ENCODE measurements at places on chromosomes 11 and 22.

DNA sequence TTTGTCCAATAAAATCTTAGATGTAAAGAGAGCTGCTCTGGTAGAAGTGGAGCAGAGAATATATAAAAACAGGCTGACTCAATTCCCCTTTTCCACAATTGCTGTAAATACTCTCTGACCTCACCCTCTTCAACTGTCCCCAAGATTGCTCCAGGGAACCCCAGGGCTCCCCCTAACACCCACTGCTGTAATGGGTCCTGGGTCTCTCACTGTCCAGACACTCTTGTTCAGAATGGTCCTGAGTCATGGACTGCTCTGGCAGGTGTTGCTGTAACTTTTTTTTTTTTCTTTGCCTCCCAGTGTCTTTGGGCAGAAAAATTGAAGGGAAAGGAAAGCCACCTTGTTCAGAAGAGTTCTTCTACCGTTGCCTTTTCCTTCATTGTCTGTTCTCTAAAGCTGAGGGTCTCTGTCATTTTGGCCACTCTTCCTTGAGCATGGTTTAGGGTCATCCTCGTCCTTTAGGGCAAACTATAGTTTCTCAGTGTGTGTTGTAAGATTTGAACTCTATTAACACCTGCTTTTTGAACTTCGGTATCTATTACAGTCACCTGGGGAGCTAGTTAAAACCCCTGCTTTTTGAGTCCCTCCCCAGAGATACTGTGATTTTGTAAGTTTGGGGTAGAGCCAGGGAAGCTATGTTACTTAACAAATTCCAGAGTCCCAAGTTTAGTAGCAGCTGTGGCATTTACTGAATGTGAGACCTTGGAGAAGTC lies 209.5 kb downstream of the NAV2 start:
- DNase-seq = no peak

- DNase-seq = no peak
Observed at GRCh38 chr11:117075186-117075585, 23.0 kb downstream of the SIK3 start.

GRCh38 chr11:61477126-61477525 lies 31.4 kb upstream of the LRRC10B start:
- DNase-seq = no peak

DNA sequence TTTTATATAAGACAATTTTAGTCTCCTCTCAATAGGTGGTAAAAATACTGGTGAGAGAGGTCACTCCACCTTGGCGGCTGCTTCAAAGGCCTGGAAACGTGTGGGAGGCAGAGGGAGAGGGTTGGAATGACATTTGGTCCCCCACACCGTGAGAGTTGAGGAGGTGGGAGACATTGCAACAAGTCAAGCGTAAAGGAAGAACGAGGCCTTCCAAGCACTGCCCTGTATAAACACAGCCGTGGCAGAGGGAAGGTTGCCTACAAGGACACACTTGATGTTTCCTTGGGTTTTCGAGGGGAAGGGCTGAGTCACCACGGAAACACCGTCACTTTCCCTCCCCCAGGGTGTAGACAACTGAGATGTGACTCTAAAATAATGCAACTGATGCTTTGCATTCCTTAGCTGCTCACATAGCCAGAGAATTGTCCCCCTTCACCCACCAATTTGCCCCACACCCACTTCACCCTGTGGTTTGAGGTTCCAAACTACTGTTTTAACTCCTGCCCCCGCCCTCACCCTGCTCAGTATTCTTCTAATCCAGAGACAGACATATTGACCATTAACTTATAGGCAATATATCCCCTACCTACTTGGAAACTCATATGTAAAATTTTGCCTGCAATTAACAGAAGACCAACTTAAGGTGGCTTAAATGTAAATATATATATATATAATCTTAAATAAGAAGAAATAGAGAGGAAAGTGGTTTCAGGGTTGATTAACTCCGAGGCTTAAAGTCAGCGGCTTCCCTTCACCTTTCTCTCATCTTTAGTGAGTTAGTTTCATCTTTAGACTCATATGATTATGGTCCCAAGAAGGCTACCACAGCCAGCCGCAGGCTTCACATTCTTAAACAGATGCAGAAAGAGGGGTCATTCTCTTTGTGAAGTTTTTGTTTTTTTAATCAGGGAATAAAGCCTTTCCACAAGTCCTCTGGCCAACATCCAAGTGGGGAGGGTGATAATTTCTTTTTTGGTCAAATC lies 54.1 kb upstream of the BDNF start:
- no peak for DNase-seq

GRCh38 chr11:66126808-66127555 lies 56.9 kb downstream of the PACS1 start:
- peak; percentile 11 for DNase-seq

- DNase-seq = no peak
Observed at GRCh38 chr11:68792400-68792966, 41.2 kb upstream of the TESMIN start.

DNA sequence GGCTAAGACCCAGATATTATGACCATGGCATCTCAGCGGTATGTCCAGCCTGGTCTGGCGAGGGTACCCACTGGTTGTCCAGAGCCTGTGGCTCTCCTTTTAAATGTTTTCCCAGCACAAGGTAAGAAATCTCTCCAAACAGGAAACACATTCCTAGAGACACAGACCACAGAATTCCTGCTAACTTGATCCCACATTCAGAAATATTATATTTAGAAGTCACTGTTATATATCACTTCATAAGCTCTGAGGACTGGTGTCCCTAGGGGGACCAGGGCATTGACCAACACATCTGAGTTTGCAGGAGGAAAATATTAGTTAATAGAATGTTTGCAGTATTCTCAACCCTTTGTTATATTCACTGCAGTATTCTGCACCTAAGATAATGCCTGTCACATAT lies 23.1 kb downstream of the TMPRSS13 start:
- DNase-seq = no peak

- no peak for DNase-seq
Observed at GRCh38 chr11:927871-928270, 2.2 kb downstream of the AP2A2 start.

DNA sequence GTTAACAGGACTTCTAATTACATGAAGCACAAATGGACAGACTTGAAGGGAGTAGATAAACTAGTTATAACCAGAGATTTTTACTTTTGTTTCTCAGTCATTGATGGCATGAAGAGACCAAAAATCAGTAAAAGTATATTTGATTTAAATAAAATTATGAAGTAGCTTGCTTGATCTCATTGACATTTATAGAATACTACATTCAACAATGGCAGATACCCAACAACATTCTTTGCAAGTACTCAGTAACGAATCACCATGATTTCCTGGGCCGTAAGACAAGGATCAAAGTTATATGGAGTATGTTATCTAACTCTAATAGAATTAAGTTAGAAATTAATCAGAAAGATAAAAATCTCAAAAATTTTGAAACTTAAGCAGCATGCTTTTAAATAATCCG lies 317.6 kb downstream of the TBC1D22A start:
- no peak for DNase-seq

DNA sequence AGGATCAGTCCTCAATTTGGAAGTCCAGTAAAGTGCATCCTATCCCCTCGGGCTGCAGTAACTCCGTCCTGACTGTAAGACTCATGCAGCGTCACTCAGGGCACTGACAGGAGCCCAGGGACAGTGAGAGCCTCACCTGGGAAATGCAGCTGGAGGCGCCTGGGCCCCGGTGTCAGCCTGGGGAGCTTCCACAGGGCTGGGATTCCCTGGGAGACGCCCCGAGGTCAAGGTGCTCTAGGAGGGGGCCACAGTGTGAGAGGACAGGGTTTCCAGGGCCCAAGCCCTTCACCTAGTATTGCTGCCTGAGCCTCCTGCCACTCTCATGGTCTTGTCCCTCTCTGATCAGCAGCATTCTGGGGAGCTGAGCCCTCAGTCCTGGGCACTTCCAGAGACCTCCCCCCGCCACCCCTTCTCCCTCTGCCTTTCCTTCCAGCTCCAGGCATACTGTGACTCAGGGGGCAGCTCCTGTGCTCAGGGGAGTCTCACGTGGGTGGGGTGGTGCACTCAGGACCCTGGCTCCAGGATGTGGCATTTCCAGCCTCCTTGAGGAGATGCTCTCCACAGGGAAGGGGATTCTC lies 99.1 kb upstream of the IGLL5 start:
- no peak for DNase-seq

Data from midbrain (tissue), 1 donor.